ENCODE measurements at places on chromosomes 2 and 18.

DNA sequence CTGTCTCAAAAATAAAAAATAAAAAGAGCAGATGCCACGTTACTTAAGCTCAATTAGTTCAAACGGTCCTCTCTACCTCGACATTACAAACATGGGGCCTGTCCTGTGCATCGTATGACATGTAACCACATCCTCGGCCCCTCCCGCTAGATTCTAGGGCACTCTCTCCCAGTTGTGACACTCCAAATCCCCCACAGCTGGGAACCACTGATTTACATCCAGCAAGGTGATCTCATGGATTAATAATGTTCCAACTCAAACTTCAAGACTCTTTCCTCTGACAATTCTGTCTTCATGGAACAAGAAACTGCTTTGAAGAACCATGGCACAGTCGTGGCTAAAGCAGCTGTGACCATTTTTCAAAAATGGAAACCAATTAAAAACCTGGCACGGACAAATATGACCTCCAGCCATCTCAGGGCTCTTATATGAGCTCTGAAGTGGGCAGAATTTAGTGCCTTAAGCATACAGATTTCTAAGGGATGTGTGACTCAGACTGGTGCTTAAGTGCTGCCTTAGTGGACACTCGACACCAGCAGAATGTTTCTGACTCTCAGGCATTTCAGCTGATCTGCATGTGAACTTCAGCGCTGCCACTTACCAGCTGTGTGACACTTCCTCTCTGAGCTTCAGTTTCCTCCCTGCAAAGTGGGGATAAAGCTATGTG, 31.7 kb upstream of the ASAP2 start:
- DNase-seq = no peak

DNA sequence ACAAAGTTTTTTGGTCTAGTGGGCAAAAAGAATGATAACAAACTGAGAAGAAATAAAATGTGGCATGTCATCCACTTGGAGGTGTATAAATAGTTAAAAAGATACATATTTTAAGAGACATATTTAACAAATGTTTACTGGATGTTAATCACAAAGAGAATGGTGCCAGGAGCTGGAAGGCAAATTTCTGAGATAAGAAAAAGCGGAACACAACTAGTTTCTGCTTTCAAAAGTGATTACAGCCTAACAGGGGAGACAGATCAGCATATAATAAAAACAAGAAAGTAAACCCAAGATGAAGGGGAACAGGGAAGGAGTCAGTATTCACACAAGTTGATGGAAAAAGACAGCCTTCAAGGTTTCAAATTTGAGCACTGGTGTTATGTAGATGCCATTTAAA, 91.3 kb downstream of the OLA1 start:
- DNase-seq = no peak

- DNase-seq = peak; percentile 42
These were observed 158.3 kb downstream of the LDLRAD4 start for GRCh38 chr18:13376841-13377351.

GRCh38 chr2:225998653-225999052, 599.1 kb downstream of the NYAP2 start:
- DNase-seq = no peak

DNA sequence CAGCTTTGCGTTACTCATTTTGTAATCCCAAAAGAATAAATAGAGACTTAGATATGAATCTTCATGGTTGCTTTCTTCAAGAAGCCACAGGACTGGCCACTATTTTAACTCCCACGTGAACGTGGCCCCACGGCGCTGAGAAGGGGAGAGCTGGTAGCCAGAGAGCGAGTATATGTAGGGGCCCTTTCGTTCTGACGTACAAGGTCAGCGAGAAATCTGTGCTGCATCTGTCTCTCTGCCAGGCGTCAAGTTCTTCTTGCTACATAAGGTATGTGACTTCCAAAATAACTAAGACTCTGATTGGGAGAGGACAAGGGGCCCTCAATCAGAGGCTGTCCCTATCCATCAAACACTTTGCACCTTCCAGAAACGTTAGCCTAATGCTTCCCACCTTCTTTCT, 149.2 kb downstream of the PLEKHA3 start:
- DNase-seq = no peak
